GM04503 (cell line): ENCODE measurements at places on chromosomes 11 and 22.

GRCh38 chr22:39581303-39581702 lies 10.8 kb downstream of the CACNA1I start:
- DNase-seq = no peak

DNA sequence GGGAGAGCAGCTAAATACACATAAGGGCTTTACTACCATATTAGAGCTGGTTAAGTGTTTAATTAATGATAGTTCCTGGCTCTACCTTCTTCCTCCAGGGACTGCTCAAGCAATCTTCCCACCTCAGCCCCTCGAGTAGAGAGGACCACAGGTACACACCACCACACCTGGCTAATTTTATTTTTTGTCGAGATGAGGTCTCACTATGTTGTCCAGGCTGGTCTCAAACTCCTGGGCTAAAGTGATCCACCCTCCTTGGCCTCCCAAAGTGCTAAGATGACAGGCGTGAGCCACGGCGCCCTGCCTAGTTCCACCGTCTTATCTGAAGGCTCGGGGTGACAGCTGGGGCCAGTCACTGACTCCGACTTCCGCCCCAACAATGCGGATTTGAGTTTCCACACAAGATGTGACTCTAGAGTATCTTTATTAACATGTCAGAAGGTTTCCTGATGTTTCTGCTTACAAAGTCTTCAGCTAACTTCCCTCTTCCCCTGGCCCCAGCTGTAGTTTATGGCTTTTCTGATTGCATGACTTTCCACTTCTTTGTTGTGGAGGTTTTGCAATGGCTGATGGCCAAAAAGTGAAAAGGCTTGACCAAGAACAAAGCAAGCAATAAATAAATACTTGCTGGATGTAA lies 16.8 kb downstream of the TPST2 start:
- DNase-seq = peak; percentile 47

GRCh38 chr11:113255096-113255495 lies 59.3 kb upstream of the TTC12 start:
- no peak for DNase-seq

DNA sequence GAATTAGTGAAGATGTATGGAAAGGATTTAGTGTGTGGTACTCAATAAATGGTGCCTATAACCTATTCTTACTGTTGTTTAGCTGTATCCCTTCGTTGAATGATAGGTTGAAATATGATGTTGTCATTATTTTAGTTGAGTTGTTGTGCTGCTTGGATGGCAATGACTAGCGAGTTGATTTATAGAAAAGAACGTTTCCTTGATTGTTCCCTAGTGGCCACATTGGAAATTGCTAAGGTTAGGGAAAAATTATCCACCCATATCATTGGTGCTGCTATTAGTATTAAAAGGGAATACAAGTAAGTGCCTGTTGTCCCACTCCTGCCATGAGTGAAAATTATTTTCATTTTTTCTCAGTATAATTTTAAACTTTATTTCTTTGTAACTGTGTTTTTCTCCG lies 14.5 kb downstream of the EMSY start:
- no peak for DNase-seq

DNA sequence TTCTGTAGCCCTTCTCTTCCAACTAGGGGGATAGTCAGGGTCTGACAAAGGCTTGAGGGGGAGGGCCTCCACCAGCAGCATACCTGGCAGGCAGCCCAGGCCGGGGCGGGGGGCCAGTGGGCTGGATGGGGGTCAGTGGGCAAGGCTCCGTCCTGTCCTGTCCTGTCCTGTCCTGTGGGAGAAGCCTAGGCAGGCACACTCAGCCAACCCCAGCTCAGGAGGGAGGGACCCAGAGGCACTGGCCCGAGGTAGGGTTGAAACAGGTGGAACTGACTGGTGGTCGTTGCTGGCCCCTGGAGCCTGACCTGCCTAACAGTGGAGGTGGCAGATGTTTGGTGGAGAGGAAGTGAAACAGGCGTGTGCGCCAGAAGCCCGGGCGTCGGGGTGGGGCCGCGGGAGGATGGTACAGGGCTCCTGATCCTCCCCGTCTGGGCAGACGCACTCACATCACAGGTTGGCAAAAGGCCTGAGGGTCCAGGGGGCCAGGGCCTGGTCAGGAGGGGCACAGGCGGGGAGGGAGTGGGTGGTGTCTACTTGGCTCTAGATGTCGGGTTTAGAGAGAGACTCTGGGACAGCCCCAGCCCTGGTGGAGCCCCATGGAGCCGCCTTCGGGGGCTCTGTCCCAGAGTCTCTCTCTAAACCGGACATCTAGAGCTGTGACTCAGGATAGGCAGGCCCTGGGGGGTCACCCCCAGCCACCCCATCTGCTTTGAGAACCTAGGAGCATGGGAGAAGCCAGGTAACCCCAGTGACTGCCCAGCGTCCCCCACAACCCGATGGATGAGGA lies 32.5 kb upstream of the GRAMD4 start:
- DNase-seq = no peak

DNA sequence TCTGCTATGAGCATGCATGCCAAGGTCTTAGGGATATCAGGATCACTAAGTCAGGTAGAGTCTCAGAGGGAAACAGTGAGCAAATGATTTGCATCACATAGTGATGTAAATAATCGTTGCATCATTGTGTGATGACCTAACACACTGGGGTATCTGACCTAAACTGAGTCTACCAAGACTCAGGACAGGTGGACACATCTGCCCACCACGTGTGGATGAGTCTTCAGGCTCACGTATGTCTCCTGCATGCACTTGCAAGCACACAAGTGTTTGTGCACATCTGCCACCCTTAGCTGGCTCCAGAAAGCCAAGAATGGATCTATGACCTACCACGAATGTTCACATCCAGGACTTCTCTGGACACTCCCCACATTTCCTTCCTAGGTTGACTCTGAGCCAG lies 111.2 kb downstream of the FEZ1 start:
- DNase-seq = no peak

GRCh38 chr22:35558031-35558430 lies 17.4 kb downstream of the RASD2 start:
- no peak for DNase-seq

DNA sequence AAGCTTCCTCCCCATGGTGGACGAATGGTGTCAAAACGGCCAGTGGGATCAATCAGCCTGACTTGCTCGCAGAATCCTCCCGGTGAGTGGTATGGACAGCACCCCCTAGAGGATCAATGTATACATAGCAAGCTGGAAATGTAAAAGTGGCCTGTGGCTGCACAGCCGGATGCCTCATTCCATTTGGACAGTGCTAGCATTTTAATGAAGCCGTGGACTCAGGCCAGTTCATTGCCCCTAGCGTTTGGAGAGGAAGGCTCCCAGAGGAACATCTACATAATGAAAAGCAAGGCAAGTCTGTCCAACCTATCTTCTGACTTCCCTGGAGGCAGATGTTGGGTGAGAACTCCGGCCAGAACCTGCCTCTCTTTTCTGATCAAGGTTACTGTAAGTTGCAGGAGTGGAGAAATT lies 942.3 kb downstream of the NTM start:
- DNase-seq = no peak

DNA sequence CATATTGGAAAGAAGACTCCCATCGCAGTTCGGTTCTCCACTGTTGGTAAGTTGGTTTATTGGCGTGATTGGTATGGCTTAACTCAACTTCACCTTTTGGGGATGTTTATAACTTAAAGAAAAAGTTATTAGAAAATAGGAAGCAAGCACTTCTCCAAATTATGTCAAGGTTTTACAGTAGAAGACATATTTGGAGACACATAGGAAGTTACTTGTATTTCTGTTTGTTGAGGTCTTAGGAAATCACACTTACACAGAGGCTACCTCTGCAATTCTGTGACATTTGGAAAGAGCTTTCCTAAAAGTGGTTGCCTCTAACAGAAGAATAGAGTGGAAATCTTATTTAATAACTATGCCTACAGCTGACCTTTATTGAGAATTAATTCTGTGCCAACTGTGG lies 12.3 kb downstream of the CAT start:
- DNase-seq = no peak

DNA sequence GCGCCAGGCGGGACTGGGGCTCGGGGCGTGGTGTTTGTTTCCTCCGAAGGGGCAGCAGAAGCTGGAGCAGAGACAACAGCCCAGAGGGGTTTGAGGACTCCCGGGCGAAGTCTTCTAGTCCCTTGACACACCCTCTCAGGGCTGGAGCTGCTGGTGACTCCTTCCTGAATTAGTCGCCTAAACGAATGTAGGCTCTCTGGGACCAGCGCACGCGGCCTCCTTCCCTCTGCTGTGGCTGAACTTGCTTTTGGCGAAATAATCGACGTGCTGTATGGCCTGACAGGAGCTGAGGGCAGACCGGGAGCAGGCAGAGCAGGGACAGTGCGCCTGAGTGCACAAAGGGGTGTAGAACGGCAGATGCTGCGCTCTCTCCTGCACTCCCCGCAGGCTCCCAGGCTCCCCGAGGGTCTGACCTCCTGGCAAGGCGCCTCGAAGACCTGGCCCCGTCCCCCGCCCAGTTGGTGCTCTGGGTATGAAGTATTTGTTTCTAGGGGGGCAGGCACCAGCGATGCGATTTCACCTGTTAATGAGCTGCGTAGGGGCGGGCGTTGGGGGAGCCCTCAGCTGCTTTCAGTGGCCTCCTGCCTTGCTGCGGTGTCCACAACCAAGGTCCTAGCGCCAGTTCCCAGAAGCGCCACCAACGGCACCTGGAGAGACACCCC lies 5.3 kb downstream of the SLC17A6 start:
- no peak for DNase-seq

- DNase-seq = no peak
These were observed 76.9 kb upstream of the B3GAT1 start for GRCh38 chr11:134488913-134489312.

DNA sequence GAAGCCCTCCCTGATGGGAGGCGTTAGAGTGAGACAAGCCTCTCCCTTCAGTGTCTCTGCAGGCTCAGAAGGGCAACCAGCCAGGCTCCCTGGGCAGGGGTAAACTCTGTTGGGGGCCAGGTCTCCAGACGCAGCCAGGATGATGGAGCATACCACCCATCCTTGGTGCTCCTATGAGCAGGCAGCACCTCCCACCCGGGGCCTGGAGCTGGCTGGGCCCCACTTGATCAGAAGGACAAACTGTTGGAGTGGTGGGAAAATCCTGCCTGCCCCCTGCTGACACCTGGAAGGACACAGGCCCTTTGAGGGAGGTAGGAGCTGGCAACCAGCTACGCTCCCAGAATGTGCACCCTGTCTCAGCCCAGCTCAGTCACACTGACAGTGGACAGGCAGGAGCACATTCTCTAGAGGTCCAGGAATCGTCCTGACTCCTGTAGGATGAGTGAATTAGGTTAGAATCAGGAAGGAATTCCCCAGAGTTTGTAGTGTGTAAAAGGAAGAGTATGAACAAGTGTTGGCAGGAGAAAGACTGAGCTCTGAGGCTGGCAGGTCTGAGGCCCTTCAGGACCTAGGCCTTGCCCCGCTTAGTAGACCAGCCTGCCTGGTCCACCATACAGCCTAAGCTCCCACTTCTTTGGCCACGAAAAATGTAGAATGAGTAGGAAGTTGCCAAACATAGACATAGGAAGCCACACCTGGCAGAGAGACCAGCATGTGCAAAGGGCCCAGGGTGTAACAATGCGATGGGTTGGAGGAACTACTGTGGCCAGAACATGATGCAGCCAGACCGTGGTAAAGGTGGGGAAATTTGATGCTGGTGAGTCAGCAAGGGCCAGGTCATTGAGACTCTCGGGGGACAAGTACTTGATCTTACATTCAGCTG lies 19.1 kb downstream of the ARHGEF17 start:
- DNase-seq = no peak

GRCh38 chr11:108199446-108200321 lies 22.8 kb downstream of the NPAT start:
- no peak for DNase-seq

- DNase-seq = no peak
These were observed 54.5 kb upstream of the BMAL1 start for GRCh38 chr11:13223112-13223511.

DNA sequence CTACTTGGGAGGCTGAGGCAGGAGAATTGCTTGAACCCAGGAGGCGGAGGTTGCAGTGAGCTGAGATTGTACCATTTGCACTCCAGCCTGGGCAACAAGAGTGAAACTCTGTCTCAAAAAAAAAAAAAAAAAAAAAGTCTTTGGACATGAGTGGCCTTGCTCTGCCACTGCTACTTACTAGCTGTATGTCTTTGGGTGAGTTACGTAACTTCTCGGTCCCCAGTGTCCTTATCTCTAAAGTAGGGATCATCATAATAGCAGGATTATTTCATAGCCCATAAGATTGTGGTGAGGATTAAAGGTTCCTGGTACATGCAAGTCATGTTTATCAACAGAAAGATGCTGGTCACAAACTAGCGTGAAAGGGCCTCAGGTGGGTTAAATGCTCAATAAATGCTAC lies 53.9 kb upstream of the HEPHL1 start:
- no peak for DNase-seq
